ENCODE measurements at places on chromosomes 2 and 18. TPM values are rescaled to one million over a fixed set of nuclear protein-coding genes. Genes with fewer than 3 reads are reported as not detected.

ATP8B1 gene
- 28.1 TPM for total RNA-seq

PTPRN gene
- total RNA-seq = 0.67 TPM

TTC27 gene
- 17.8 TPM for total RNA-seq

IL1A gene
- not detected for total RNA-seq

ERFE gene
- 1.8 TPM for total RNA-seq

CAVIN2 gene
- total RNA-seq = 1.8 TPM

SGPP2 gene
- not detected for total RNA-seq

C2orf42 gene
- 14.7 TPM for total RNA-seq

POMC gene
- not detected for total RNA-seq

FRZB gene
- total RNA-seq = 13.8 TPM

HTR2B gene
- not detected for total RNA-seq

Measured in chondrocyte (in vitro differentiated cells).